ENCODE measurements at places on chromosomes 4 and X. TPM values are rescaled to one million over a fixed set of nuclear protein-coding genes. Genes with fewer than 3 reads are reported as not detected.

DNA sequence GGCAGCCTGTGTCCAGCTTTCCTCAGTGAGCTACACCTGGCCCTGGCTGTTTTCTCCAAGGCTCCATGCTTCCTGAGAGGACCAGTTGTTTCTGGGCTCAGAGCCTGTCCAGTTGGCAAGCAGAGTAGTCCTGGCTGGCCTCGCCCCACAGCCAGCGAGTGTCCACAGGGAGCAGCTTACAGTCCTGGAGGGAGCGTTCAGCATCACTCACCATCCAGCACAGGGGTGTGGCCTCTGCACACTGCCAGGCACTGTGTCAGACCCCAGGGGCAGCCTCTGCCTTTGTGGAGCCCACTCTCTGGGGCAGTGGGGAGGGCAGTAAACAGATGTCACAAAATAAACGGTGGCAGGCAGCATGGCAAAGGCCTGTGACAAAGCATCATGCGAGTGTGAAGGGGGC lies 23.9 kb downstream of the EVC start:
- no peak for DNase-seq

- DNase-seq = no peak
These were observed 267.7 kb upstream of the GALNT7 start for GRCh38 chr4:172900900-172901299.

MAGEA2 gene
- polyA plus RNA-seq = not detected

DNA sequence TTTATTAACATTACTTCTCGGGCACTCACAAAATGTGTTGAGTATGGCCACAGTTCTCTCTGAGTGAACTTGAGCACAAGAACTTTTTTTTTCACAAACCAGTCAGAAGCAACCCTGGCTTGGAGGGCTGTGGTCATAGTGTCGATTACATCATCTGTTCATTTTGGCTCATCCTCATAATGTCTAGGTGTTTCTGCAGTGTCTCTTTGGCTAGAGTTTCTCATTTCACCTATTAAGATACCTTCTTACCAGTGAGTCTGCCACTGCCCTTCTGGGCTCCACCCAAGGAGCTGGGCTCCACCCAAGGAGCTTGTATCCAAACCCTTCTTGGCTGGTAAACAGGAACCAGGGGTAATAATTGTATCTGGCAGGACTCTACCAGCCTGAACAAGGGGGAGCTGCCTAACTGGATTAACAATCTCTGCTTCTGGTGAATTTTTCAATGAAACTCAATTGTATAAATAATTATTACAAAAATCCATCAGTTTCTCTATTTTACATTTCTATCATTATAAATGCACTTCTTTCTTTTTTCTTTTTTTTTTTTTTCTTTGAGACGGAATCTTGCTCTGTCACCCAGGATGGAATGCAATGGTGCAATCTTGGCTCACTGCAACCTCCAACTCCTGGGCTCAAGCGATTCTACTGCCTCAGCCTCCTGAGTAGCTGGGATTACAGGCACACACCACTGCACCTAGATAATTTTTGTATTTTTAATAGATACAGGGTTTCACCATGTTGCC lies 667.7 kb upstream of the SLIT2 start:
- no peak for DNase-seq
